ENCODE measurements at places on chromosomes 2 and 18.

- no peak for DNase-seq
Observed at GRCh38 chr18:48821251-48821590, 129.5 kb downstream of the SMAD7 start.

- no peak for DNase-seq
Observed at GRCh38 chr2:163198007-163198406, 359.4 kb upstream of the KCNH7 start.

DNA sequence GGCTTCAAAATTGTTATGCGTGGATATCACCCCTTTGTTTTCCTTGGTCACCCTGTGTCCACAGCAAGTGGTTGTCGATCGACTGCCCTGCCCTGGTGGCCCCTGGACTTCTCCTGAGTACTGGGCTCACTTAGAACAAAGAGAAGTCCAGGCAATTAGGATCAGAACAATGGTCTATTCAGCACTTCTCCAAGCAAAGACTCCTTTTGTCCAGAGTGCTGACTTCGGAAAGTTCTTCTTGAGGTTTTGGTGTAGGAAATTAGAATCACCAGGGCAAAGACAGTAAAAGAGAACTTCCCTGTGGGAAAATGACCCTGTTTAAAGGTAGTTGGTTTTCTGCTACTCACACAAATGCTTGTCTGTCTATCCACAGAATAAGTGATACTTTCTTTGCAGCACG, 173.9 kb downstream of the FHOD3 start:
- DNase-seq: no peak

DNA sequence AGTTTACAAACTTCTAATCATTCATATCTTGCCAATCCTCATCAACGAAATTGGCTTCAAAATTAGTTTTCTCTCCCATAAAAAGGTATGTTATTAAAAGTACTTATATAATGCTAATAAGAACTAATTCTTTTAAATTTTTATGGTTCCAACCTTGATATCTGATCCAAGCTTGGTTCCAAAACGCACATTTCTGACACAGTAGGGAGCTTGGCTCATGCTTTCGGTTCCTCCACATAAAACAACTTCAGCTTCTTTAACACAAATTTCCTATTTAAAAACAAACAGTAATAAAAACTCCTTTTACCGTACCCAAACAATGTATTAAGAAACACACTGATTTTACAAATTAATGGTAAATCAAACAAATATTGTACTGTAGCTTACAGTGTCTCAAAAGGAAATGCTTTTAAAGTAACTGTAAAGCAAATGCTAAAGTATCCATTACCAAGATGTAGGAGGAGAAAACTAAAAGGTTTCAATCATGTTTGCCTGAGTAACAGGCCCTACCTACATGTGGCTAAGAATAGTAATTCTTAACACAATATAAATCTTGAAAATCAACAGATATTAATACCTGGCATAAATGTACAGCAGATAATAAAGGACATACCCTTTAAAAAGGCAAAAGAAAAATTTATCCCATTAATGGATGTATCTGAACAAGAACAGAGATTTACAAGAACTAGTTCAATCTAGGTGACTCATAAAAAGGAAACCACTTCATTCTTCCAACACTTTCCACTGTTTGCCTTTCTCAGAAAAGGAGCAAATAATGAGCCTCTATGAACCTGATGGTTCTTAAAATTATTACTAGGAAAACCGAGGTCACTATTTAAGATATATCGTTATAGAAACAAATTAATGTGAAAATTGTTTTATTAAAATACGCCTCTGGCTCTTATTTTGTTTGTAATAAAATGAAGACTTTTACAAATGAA, 17.5 kb downstream of the ACAA2 start:
- no peak for DNase-seq

DNA sequence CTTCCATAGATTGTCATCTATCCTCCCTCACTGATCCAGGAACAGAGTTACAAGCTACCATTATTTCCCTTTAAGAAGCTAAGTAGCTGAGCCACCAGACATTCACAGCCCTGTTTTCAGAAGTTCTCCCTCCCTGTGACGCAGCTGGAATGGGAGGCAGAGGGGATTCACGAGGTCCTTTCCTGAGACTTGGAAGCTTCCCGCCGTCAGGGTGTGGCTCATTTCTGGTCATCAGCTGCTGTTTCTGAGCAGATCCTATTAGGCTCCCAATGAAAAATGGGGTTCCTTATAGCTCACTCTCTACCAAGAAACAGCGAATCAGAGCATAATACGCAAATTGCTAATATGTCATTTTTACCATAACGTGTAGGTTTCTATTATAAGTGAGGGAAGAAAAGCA, 559.3 kb upstream of the ID2 start:
- DNase-seq: no peak
